ENCODE measurements at places on chromosomes 16 and 17. TPM values are rescaled to one million over a fixed set of nuclear protein-coding genes. Genes with fewer than 3 reads are reported as not detected.

Gene ZNF652
- total RNA-seq = 49.8 TPM

Gene TBC1D3C
- total RNA-seq = 0.31 TPM

Gene KRT25
- total RNA-seq = not detected

Gene CD300A
- not detected for total RNA-seq

Gene TMEM220
- not detected for total RNA-seq

Gene TBX4
- total RNA-seq = not detected

DNA sequence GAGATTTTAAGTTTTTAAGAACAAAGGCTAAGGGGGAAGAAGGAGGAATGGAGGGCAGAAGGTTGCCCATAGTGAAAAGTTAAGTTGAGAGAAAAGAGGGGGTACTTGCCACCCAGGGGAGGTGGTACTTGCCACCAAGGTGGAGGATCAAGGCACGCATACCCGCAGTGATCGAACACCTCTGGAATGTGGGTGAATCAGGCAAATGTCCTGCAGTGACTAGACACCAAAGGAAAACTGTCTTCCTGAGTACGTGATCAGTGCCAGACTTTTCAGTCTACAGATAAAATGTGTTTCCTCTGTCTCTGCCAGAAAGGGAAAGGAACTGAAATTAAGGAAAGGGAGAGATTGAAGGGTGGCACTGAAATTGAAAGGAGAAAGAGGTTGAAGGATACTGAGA lies 2285.3 kb downstream of the TP53TG3F start:
- no peak for DNase-seq
- H3K27ac ChIP-seq = peak overlapping the region; percentile 40
- H3K4me1 ChIP-seq = peaks cover 12% of the 10 kb centered on the region
- H3K4me3 ChIP-seq = no peak overlapping the region

Measured in PC-9 (cell line).